ENCODE measurements at places on chromosomes 3 and 15. TPM values are rescaled to one million over a fixed set of nuclear protein-coding genes. Genes with fewer than 3 reads are reported as not detected.

GRCh38 chr3:128315313-128315712 is 151.4 kb downstream of the DNAJB8 start:
- DNase-seq, result no peak

Gene RASL12
- total RNA-seq, result not detected

GRCh38 chr15:41337631-41338522 is 5.2 kb downstream of the NUSAP1 start:
- DNase-seq, result no peak

Gene SNX22
- 2.3 TPM for total RNA-seq

DNA sequence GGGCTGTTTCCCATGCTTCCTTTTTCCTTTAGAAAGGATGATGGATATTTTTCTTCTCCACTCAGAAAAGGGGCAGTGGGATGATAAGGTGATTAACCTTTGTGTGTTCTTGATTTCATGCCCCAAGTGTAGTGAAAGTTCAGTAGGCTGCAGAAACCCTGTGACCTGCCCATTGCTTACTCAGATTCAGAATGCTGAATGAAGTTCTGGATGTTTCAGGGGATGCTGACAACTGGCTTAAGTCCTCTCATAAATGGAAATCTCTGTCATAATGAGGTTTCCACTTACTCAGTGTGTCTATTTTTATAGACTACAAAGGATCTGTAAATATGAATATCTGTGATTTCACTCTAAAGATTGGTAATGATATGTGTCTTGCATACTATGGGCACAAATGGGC is 471.3 kb upstream of the TPRG1 start:
- no peak for DNase-seq

Gene CLDN11
- total RNA-seq, result not detected

DNA sequence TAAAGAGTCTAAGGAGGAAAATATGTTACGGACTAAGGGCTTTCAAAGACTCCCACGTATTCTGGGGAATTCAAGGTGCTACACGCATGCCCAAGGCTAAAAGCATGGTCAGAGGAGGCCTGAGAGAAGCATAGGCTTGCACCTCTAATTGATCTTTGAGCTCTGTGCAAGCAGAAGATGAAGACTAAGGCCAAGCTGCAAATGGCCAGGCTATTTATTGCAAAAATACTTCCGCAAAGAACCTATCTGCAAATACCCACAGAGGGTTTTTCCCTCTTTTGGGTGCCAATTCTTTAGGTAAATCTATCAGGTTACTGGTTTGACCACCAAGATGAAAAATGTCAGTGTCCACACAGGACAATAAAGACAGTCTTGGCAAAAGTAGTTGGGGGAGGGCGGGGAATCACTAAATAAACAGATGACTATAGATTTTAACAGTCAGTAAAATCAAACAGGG is 119.5 kb downstream of the STAG1 start:
- peak; percentile 68 for DNase-seq
